ENCODE measurements at places on chromosomes 3 and 15.

- ATAC-seq = no peak
Observed at GRCh38 chr15:63250312-63250965, 27.0 kb upstream of the APH1B start.

- ATAC-seq = no peak
Observed at GRCh38 chr3:138355071-138355470, 6.7 kb downstream of the MRAS start.

- ATAC-seq = no peak
Observed at GRCh38 chr3:172204716-172205115, 165.3 kb downstream of the FNDC3B start.

DNA sequence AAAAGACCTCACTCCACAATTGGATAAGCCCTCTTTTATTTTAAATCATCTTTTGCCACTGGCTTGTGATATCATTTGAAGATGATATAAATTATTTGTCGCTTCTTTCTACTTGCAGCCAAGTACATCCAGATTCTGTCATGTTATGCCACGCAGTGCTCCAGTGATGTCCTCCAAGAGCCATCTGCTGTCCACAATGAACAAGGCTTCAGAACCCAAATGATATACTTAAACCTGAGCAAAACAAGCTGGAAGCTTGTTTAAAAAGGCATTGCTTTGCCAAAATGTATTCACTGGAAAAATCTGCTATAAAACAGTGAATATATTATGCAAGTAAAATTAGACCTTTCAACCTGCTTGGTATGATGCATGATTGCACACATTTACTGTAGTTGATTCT, 58.8 kb upstream of the ARL6 start:
- ATAC-seq = no peak

GRCh38 chr3:37847689-37848088, 14.0 kb upstream of the CTDSPL start:
- ATAC-seq = no peak

- ATAC-seq = no peak
Observed at GRCh38 chr3:152352554-152352953, 83.8 kb downstream of the MBNL1 start.

GRCh38 chr3:107816107-107816506, 274.7 kb downstream of the CD47 start:
- no peak for ATAC-seq

GRCh38 chr15:71821547-71822129, 11.3 kb downstream of the NR2E3 start:
- no peak for ATAC-seq

GRCh38 chr15:47551079-47551478, 166.2 kb upstream of the SEMA6D start:
- ATAC-seq = no peak

GRCh38 chr3:127124120-127124519, 68.8 kb upstream of the PRR23E start:
- no peak for ATAC-seq

GRCh38 chr3:140863580-140864009, 78.0 kb upstream of the SLC25A36 start:
- ATAC-seq = peak; percentile 53

DNA sequence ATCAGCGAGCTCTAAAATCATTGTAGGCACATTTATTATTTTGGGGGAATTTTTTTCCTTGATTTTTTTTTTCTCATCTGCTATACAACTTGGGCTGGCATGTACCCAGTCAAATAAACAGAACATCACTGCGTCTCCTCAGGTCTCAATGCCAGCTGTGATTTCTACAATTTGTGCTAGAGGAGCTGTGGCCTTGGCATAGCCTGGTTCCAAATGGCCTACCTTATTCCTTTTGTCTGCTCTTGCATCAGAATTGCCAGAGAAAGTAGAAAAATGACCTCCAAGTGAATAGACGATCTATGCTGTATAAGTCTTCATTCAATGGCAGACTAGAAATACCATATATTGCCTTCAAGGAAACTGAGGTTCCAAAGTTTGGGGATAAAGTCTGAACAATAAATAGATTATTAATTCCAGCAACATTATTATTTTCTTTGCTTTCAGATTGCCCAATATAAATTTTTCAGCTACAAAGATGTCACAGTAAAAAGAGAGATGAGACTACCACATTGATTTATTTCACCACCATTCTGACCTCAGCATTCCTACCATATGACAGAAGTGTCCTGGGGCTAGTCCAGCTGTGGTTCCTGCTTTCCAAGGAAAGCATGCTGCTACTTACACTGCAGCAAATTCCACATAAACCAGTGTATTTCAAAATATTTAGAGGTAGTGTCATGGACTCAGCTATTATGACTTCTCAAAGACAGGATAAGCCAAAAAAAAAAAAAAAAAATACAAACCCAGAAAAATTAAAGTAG, 493.9 kb upstream of the ZNF385D start:
- no peak for ATAC-seq

GRCh38 chr3:151900460-151900859, 27.0 kb downstream of the SUCNR1 start:
- ATAC-seq = no peak

- peak; percentile 74 for ATAC-seq
Observed at GRCh38 chr3:30476368-30477084, 129.9 kb upstream of the TGFBR2 start.

GRCh38 chr3:63624941-63625560, 27.4 kb upstream of the SNTN start:
- no peak for ATAC-seq

DNA sequence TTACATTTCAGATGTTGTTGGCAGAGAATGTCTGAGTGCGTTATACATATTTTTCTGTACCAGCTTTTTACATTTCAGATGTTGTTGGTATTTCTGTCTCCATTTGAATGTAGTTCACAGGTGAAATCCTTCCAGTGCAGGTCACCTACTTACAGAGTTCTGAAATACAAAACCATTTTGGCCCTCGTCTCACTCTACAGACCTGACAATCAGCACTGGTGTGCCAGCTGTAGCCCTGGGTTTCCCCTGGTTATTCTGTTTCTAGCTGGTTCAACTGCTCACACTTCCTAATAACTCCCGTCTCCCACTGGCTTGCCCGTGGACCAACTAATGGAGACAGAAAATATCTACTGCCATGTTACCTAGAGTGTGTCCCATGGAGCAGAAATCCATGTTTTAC, 87.5 kb upstream of the CDIN1 start:
- no peak for ATAC-seq

DNA sequence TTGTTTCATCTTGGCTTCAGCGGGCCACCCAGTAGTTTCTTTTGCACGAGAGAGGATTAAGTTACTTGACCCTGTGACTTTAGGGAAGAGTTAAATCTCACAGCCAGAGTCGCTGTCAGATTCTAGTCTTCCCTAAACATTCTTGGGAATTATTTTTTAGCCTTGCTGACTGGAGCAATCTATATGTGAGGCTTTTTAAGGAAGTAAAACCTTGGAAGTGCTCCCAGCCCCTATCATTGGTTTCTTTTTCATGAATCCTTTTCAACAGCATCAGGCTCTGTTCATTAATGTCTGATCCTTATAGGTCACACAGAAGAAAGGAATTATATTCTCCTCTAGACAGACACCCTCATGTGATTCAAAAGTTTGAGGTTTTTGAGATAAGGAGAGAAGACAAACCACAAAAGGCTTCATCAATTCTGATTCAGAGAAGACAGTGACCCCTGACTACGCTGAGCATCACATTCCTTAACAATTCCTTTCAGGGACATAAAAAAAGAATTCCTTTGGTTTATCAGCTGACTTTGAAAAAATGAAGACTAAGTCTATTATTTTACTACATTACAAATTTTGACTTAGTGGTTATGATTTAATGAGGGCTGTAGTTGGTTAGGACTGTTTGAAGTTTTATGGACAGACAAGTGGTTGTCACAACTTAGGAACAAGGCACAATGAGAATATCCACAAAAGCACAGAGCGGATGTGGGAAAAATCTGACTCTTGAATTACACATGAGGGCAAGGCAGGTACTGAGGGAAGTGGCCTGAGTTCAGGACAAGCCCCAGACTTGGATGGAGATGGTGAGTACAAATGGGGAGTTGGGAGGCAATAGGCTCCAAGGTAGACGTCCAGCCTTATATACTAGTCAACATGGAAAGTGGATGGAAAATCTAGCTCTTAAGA, 171.1 kb upstream of the STT3B start:
- ATAC-seq = no peak

DNA sequence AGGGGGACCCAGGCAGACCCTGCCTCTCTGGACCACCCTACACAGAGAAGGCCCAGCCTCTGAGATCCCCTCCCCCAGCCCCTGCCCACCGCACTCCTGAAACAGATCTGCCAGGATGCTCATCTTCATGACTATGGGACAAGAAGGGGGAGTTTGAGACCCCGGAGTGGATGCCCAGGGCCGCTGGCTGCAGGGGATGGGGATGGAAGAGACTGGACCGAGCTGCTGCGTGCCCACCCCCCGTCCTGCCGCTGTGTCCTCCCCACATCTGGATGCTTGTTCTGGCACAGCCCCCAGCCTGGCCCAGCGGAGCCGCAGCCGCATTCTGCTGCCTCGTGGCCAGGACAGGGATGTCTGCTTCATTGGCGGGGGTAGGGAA, 30.3 kb upstream of the SEMA3F start:
- ATAC-seq = no peak

GRCh38 chr3:32780071-32780734, 37.6 kb upstream of the TRIM71 start:
- no peak for ATAC-seq

- ATAC-seq = no peak
Observed at GRCh38 chr3:178517665-178518334, 18.4 kb upstream of the KCNMB2 start.

DNA sequence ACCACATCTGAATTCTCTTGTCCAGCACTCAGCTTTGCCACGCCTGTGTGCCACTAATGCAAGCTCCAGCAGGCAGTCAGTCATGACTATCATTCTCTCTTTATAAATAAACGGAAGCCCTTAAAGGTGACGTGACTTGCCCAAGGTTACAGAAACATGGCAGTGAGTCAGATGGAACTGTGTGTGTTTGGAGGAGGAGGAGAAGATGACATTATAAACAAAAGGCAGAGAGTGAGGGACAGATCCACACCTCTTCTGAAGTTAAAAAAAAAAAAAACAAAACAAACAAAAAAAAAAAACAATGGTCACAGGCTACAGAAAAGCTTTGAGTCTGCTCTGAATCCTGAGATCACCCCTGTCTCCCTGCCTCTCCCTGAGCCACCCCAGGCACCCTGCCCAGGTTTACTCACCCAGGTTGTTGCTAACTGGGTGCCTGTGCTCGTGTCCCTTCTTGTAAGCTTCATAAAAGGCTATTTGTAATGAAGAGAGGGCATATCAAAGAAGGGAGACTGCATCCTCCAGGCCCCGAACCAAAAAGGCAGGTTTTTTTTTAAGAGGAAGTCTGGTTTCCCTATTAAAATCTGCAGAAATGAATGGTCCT, 119.7 kb upstream of the PHLDB2 start:
- ATAC-seq = peak; percentile 94

- no peak for ATAC-seq
Observed at GRCh38 chr3:94246171-94246570, 183.3 kb downstream of the NSUN3 start.

- no peak for ATAC-seq
Observed at GRCh38 chr3:56706629-56707028, 23.6 kb upstream of the TASOR start.

- ATAC-seq = no peak
Observed at GRCh38 chr3:31234145-31234544, 298.6 kb upstream of the STT3B start.

DNA sequence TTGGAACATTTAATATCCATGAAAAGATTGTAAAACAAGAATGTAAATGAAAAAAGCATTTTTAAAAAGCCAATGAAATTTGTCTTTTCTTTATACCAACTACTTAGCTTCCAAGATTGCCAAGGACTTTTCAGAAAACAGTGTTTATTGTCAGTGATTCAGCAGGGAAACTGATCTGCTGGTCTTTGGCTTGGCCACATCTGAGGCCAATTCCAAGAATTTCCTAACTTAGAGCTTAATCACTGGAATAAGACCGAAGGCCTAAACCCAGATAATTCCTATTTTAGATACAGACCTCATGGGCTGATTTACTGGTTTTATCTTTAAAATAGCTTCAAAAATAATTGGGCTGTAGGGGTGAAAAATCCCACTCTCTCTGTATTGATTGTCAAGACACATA, 260.5 kb upstream of the RORA start:
- no peak for ATAC-seq

DNA sequence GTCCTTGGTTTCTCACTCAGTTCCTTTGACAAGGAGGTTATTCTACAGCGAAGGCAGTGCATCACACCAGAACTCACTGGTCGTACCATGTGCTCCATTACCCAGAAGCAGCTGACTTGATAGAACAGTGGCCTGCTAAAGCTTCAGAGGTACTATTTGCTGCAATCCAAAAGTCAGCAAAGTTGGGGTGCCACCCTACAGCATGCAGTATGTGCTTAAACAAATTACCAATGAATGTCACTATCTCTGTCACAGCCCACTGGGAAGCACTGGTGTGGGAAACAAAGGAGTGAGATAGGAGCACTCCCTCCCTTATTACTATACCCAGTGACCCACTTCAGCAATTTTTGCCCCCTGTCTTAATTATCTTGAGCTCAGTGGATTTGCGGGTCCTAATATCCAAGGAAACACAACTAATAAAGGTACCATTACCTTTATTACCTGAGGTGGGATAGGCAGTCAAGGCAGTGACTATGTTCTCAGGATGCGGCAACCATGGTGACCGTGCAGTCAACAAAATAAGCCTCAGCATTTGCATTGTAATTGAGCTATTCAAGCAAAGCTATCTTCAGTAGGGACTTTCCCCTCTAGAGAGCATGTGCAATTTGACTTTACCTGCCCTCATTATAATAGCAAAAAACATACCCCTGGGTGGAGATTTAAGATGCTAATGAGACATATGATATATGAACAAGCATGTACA, 199.4 kb downstream of the OCA2 start:
- no peak for ATAC-seq

DNA sequence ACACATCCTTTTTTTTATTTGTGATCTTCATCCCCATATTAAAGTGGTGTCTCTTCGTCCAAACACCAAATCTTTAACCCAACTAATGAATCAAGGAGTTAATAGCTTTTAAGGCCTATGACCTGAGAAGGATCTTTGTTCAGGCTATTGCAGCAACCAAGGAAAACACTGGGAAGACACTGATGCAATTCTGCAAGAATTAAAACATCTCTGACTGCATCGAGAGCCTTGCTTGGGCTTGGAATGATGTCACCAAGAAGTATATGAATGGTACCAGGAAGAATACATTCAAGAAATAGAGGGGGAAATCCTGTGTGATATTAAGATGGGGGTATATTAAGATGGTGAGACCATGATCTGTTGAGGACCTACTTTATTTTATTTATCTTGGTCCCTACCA, 214.2 kb upstream of the ARL6 start:
- ATAC-seq = no peak

GRCh38 chr3:129211772-129212171, 28.1 kb upstream of the CNBP start:
- ATAC-seq = peak; percentile 100

DNA sequence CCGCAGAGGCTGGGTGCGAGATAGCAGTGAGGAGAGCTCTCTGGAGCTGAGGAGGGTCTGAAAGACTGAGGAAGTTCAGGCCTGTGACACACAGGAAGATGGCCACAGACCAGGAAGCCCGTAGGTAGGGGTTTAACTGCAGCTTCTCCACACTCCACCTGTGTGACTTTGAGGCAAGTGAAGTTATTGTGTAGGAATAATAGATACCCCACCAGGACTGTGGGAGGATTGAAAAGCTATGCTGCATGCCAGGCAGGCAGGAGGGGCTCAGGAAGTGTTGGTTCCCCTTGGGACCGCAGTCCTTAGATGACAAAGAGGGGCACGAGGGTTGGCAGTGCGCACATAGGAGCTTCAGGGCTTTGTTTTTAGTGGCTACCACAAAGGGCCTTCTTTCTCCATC, 50.9 kb downstream of the MAGEF1 start:
- ATAC-seq = no peak

All from esophagus mucosa (tissue), 1 donor.